ENCODE measurements at places on chromosomes 3 and 15.

- no peak for DNase-seq
These were observed 35.0 kb downstream of the CIP2A start for GRCh38 chr3:108554229-108554628.

GRCh38 chr3:174285242-174285864 is 573.8 kb upstream of the NAALADL2 start:
- no peak for DNase-seq

- DNase-seq = no peak
These were observed 546.0 kb upstream of the NR2F2 start for GRCh38 chr15:95784508-95784907.

GRCh38 chr15:42324308-42324707 is 35.0 kb upstream of the CAPN3 start:
- no peak for DNase-seq

DNA sequence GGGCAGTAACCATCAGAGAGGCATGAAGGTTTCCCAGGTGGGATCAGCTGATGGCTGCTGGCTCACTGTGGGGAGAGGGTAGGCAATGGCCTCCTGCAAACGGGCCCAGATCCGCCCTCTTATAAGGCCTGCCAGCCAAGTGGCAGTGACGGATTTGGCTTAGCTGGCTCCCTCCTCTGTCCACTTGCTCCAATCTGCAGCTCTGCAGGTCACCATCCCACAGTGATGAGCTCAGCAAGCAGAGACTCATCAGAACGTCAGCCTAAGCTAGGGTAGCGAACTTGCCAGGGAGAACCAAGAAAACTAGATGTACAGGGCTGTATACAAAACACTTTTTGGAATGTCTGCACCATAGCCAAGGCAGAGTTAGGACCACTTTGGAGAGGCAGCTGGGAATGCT is 62.8 kb upstream of the DCLK3 start:
- DNase-seq = no peak

GRCh38 chr15:98823012-98823458 is 174.7 kb downstream of the IGF1R start:
- DNase-seq = no peak

DNA sequence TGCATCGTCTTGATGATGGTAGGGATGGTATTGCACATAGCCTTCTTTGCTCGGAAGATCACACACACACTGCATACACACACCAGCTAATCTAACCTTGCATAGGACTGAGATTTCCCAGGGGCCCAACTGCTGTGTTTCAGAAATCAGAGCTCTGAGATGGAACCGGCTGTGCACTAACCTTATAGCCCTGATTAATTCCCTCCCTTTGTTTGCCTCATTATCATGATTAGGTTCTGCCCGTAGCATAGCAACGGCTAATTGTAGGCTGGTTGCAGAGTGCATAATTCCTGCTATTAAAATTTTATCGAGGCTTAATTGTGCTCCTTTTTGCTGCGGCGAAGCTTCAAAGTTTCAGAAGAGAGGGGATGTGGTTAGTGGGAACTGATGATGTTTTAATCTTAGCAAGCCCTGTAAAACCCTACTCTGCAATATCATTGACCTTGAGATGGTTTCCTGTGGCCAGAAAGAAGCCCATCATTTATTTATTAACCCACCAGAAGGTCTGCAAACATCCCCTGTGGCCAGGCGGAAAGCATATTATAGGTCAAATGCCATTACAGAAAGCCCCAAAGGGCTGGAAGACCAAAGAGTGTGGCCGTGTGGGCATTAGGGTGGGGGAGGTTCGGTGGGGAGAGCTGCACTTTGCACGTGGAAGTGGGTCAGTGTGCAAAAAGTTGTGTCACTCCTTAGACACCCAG is 56.2 kb upstream of the GLCE start:
- no peak for DNase-seq

DNA sequence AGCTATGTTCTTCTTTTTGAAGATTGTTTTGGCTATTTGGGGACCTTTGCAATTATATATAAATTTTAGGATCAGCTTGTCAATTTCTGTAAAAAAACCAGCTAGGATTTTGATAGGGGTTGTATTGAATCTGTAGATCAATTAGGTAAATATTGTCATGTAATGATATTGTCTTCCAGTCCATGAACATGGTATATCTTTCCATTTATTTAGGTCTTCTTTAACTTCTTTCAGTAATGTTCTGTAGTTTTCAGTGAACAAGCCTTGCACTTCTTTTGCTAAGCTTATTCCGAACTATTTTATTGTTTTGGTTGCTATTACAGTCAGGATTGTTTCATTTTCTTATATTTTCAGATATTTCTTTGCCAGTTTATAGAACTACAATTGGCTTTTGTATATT is 175.8 kb upstream of the RARB start:
- DNase-seq = no peak

GRCh38 chr15:78417754-78418630 is 20.0 kb upstream of the IREB2 start:
- no peak for DNase-seq

DNA sequence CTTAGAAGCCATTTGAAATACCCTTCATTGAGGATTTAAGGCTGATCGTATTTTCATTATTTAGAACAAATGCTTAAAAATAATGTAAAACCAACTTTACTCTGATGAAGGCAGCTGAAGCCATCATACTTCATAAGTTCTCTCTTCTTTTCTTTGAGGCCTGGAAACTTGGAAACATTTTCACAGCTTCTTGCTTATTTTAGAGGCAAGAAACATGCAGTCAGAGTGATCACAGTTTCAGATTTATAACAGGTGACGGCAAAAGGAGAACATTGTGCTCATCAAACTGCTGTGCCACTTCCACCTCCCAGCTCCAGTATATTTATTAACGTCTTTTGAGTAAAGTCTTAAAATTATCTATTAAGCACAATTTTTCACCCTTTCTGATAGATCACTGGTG is 376.1 kb downstream of the PTPRG start:
- DNase-seq = no peak

- DNase-seq = no peak
These were observed 597 bp upstream of the GBE1 start for GRCh38 chr3:81761904-81762580.

DNA sequence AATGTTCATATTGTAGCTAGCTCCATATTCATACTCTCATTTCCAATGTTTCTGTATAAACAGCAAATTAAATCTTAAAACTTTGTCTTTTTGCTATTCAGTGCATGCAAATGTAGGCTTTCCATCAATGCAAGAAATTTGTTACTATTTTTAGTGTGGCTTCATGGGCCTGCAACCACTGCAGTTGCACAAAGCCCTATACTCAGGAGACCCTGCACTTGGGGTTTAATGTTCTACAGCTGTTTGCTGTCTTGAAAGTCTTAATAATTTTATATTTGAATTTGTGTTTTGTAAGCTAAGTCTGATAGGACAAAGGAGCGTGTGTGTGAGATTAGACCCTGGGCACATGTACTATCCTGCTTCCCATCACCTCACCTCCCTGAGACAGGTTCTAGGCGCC is 9.6 kb downstream of the PYDC2 start:
- DNase-seq = no peak

DNA sequence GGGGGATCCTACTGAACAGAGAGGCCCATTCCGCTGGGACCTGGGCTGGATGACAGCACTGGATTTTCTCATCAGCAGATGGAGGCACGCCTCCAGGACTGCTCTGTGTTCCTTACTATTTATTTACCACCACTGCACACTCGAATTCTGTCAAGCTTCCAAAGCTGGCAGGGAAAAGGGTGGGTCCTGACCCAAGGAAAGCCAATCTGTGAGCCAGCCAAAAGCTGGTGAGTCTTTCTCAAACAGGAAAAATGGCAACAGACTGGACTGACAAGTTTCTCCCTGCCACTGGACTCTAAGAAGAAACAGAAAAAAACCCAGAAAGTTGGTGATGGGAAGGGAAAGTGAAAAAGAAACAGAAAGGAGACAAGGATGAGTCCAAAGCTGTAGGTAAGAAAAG is 37.8 kb downstream of the CD47 start:
- no peak for DNase-seq

- no peak for DNase-seq
These were observed 181.0 kb upstream of the PPP2R3A start for GRCh38 chr3:135784557-135784956.

- no peak for DNase-seq
These were observed 21.3 kb upstream of the CAV3 start for GRCh38 chr3:8712045-8712907.

DNA sequence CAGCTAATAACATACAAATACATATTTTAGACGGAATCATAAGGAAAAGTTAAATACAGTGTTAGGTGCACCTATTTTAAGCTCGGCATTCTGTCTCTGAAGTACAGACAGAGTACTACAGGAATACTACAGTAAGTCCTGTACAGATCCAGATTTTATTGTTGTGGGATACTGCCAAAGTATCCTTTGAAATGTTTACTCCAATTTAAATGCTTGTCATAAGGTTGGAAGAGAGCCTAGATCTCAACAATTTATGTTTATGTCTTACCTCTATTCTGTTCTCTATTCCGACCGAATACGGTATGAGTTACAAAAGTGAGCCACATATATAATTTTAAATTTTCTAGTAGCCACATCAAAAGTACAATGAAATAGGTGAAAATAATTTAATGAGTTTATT is 25.3 kb downstream of the PLD1 start:
- DNase-seq = no peak

DNA sequence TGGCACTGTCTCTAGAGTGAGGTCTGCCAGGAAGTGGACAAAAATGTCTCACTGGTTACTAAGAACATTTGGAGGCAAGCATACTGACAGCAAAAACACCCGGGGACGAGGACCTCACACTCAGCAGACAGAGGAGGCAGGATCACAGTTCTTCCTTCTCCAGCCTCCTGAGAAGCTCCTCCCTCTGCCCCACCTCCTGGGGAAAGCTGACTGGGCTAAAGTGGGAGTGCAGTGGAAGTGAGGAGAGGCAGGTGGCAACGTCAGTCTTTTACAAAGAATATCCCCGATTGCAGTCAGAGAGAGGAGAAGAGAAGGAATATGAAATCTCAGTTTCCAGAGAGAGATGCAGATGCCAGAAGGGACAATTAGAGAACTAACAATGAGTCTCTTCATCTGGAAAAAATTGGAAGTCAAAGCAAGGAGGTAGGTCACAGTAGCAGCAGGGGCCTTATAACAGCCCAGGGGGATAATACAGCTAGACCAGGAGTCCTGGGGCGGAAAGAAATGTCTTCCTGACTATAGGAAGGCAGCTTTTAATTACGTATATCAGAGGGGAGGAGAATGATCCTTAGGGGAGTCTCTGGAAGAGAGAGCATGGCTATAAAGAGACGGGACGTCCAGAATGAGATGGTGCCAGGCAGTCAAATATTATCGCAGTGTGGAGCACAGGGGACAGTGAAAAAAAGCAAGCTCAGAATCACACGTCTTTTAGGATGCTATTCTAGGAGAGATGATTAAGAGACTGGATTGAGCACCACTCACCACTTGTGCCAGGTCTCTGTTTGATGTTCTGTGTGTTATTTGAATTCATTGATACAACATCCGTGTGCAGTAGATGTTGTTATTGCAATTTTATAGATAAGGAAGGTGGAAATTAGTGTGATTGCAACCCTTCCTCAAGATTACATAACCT is 47.2 kb downstream of the LEO1 start:
- DNase-seq = no peak

DNA sequence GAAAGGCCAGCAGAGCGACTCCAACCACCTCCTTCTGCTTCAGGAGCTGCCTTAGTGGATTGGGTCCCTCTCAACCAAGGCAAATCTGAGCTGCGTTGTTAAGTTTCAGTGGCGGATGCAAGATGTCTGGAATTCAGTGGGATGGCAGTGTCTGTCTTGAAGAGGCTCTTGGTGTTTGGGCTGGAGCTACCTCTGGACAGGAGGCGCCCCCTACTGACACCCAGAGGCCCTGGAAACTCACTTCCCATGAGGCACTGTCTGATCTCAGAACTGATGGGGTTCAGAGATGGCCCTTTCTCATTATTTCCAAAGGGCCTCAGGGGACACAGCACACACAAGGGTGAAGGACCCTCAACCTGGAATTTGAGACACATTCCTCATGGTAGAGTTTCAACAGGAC is 6.0 kb upstream of the SLC28A1 start:
- DNase-seq = peak; percentile 2

GRCh38 chr3:45548681-45549075 is 45.9 kb upstream of the LIMD1 start:
- DNase-seq = no peak

DNA sequence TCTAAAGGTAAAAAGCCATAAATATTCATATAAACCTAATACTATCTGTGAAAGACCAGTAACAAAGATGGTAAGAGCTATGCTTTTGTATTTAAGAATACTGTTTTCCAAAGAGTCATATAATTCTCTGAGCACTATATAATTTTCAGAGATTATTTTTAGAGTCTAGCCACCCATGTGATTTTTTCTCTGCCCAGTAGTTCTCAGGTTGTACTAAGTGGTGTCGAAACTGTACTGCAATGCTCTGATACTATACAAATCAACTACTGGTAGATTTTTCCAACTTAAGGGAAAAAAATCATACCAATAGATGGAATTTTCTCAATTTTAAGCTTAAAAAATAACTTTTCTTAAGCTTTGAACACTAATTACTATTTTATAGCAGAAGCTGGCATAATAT is 104.8 kb downstream of the MYO5A start:
- no peak for DNase-seq

DNA sequence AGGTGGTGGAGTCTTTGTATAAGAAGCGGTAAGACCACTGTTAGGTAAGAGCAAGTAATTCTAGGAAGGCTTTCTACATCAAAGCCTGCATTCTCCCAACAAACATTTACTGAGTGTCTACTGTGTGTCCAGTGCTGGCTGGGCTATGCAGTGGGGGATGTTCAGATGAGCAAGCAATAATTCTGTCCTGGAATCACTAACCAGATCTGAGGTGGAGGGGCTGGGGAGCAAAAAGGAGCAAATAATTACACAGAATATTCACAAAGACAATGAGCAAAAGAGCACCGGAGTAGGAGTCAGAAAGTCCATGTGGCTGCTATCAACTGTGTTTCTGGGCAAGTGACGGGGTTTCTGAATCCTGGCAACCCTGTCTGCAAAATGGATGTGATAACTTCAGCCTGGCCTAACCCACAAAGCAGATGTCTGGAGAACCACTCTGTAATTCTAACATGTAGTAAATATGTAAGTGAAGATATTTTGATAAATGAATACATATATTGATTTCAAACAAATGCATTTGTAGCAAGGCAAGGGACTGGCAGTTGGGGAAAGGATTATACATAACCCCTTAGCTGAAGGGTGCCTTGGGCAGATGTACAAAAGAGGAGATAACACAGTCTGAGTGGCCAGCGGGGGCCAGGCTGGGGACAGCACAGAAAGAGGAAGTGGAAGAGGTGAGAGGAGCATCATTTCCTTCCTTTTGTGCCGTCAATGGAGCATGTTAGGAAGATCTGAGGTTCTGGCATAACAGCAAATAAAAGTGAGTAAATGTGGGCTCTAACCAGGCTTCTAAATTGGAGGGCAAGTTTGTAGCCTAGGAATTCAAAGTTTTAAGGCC is 28.8 kb downstream of the CYP8B1 start:
- DNase-seq = no peak

All from bone marrow (tissue), 2 donors.